Type B pancreatic cell (in vitro differentiated cells): ENCODE measurements at places on chromosomes 7 and 10.

- DNase-seq = no peak
These were observed 436 bp downstream of the GNB2 start for GRCh38 chr7:100673942-100674410.

DNA sequence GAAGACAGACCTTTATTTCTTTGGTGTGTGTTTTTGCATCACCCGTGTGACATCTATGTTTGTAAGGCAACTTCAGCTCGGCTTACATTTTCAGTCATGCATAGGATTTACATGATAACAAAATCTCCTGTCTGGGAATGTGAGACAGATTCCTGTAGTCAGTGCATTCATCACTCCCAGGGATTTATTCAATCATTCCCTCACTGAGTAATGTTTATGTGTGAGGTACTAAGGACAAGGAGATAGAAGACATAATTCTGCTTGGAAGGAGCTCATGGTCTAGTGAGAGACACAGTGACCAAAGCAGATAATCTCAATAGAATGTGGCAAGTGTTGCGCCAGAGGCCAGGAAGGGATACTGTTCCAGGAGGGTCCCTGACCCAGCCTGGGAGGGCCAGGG is 35.2 kb upstream of the BMPER start:
- no peak for DNase-seq

GRCh38 chr10:97683556-97684367 is 3.3 kb downstream of the AVPI1 start:
- no peak for DNase-seq

DNA sequence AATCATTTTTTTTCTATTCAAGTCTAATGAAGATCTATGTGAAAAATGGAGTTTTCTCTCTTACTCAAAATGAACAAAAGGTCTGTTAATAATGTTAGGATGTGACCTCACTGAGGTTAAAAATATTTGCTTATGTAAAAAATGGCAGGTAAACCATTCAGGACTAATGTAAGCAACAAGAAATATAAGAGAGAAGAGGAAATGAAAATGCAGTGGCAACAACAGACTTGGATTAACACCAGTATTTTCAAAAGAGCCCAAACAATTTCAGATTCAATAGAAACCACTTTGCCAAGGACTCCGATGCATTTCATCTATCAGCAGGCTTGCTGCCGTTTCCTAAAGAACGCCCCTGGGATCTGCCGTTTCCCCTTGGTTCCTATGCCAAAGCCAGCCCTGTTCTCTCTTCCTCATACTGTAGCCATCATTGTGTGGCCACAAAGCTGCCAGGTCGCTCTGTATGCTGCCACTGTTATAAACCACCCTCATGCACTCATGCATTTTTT is 66.4 kb downstream of the MTURN start:
- no peak for DNase-seq

DNA sequence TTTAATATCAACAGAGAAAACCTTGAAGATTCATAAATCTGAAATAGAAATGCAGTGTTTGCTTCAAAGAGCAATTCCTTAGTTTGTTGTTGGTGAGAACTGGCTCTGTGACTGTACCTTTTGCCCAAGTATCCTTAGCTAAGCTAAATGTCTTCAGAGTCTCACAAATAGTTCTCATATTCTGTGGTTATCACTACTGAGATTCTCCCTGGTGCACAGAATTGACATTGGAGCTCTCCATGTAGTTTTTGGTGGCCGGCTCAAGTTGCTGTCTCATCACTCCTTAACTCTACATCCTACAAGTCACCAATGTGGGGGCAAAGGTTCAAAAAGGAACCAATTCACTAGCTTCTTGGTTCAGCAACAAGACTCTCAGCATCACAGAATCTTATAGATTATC is 780.3 kb downstream of the LRMDA start:
- no peak for DNase-seq

GRCh38 chr10:101778151-101778780 is 2.4 kb upstream of the FGF8 start:
- DNase-seq = no peak

- DNase-seq = no peak
These were observed 88.7 kb downstream of the FAM53B start for GRCh38 chr10:124655191-124656112.

DNA sequence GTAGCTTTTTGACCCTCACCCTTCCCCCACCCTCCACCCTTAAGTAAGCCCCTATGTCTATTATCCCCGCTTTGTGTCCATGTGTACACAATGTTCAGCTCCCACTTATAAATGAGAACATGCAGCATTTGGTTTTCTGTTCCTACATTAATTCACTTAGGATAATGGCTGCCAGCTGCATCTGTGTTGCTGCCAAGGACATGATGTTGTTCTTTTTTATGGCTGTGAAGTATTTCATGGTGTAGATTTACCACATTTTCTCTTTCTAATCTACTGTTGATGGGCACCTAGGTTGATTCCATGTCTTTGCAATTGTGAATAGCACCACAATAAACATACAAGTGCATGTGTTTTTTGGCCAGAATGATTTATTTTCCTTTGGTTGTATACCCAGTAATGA is 232.2 kb downstream of the CACNA2D1 start:
- DNase-seq = no peak

GRCh38 chr7:139981511-139981895 is 81.2 kb downstream of the PARP12 start:
- DNase-seq = no peak

GRCh38 chr7:157537056-157537455 is 200.3 kb downstream of the DNAJB6 start:
- DNase-seq = no peak

- DNase-seq = no peak
These were observed 67.8 kb downstream of the CTBP2 start for GRCh38 chr10:125092564-125093031.

DNA sequence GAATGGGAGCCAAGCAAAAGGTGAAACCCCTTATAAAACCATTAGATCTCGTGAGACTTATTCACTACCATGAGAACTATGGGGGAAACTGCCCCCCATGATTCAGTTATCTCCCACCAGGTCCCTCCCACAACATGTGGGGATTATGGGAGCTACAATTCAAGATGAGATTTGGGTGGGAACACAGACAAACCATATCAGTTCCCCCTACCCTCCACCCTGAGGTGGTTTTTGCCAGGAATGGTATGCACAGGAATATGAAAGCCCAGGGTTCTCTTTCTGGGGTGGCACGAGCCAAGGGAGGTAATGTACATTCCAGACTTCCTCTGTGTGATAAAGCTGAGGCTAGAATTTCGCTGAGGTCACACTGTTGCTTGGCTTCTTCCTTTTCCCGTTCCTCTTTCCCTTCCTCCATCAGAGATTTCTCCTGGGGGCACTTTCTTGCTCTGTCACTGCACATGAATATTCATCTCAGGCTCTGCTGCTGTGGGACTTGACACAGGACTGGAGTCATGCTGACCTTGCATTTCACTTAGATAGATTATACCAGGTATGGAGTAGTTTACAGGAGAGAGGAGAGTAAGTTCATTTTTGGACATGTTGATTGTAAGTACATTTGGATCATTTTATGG is 347.0 kb upstream of the MTPN start:
- DNase-seq = no peak

DNA sequence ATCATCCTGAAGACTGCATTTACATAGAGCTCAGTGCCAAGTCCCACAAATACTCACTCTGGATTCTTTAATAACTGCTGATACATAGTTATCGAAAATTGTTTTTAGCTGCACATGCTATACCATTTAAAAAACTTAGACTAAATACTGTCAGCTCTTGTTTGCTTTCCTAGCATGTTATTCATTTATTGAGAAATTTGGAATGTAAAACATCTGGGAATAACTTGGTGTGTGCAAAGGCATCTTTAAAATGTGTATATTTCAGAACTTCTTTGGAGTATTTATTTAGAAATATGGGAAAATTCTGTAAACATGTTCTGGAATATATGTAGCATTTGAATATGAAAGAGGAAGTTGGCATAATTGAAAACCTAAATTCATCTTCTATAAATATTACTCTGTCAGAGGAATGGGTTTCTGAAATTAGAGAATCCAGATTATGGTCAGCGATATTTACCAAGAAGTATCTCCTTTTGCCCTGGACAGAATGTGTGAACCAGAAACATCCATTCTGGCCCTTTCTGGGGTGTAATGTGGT is 119.7 kb downstream of the ARID5B start:
- no peak for DNase-seq

- DNase-seq = no peak
These were observed 115.1 kb downstream of the TPK1 start for GRCh38 chr7:144720710-144721109.

DNA sequence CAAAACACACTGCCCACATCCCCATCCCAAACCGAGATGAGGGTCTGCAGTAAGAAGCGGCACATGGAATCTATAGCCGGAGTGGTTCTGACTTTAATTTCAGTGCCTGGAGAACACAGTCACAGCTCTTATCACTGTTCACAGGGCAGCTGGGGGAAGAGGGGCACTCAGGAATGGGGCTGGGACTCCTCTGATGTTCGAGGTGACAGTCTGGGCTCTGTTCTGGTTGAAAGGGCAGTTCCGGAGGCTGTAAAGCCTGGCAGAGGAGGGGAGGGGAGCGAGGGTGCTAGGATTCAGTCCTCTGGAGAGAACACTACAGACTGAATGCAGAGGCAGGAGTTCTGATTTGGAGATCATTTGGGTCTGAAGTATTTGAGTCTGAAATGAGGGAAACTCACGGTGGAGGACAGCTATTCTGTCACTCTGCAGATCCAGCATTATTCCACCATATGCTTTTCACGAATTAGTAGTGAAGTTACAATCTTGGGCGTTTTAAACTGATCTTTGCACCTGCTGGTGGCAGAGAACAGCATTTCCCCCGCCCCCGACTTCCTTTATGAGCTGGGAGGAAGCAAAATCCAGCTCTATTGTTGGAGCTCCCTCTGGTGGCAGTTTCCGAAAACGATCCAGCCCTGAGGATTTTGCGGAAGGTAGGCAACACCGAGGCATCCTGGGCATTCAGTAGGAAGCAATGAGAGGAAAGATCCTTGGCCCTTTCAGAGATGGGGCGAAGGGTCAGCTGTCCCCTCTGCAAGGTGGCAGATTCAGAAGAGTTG is 22.7 kb upstream of the KCNK18 start:
- peak; percentile 84 for DNase-seq

DNA sequence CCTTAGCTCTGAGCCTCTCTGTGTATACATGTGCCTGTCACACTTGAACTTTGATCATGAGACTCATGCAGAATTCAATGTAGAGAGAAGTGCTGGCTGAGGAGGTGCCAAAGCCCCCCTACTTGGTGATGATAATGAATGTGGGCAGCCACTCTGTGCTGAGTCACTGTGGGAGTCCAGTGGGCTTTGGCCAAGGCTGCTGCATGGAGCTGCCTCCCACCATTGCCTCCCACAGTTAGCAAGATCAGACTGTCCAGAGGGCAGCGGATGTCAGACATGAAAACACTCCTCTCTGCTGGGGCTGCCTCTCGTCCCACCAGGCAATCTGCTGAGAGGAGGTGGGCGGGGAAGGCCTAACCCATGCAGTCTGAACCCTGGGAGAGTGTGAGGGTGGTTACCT is 180.3 kb downstream of the SH2D4B start:
- no peak for DNase-seq

- DNase-seq = no peak
These were observed 219.3 kb downstream of the JAZF1 start for GRCh38 chr7:27961255-27961654.

DNA sequence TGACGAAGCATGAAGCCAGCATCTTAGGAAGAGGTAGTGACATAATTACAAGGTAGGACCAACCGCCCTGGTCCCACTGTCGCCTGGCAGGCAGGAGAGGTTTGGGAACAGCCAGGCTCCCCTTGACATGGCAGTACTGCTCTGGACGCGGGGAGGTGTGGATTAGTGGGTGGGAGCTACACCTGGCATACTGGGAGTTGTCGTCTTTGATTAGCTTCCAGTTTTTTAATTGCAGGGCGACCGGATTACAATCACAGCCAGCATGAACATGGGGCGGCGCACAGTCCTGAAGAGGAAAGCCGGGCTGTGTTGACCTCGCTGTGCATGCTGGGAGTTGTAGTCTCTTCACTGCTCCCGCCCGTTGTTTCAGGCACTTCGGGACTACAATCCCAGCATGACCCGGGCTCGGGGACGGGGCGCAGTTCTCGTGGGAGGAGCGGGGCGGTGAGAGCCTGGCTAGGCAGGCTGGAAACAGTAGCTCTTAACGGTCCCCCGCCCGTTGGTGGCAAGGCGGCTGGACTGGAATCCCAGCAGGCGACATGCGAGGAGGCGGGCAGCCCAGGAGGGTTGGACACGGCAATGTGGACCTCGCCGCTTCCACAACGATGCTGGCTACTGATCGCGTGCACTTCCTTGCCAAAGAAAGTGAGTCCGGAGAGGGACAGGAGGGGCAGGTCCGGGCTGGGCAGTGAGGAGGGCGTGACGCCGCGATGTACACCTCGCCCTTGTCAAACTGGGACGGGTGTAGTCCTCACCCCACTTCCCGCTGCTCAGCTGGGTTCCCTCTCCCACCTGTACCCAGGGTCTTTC is 98.0 kb upstream of the ZNF722 start:
- no peak for DNase-seq

- DNase-seq = no peak
These were observed 539.9 kb downstream of the DNAJB6 start for GRCh38 chr7:157876469-157877285.

DNA sequence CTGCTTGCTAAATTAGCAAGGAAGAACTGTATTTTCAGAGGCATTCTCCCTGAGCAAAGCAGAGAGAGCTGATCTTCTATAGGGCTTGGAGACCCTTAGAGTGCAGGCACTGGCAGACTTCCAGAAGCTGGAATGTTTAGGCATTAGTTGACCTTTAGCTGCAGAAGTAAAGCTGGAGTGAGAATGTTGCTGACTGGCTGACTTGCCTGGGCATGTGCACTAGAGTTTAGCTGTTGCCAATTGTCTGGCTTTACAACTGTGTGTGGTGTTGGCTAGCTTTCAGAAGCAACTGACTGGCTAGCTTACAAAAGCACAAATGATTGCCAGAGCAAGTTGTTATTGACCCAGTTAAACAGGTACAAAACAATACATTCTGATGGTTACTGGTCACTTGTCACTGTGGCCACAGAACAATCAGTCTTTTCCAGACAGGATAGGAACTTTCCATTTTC is 25.1 kb downstream of the FAM13C start:
- DNase-seq = no peak

DNA sequence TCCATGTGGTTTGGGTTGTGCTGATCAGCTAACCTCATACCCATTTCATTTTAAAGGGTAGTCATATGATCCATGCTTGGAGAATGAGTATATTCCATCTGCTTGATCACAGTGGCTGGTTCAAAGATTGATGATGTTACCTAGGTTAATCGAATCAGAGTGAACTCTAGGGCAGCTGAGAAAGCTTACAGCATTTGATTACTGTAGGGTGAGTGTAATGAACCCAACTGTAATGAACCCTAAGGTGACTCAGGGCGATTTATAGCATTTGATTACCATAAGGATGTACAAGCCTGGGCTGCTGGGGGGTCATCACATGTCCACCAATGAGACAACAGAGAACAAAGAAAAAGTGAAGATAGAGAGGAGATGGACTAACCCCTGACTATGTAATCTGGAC is 523.1 kb downstream of the ADRA2A start:
- no peak for DNase-seq
